Stimulated activated CD4-positive, alpha-beta T cell treated with anti-CD3 and anti-CD28 coated beads, TNF-alpha, amount 100 ng/mL, for 4 hours (primary cell): ENCODE measurements at places on chromosomes 12 and 14.

DNA sequence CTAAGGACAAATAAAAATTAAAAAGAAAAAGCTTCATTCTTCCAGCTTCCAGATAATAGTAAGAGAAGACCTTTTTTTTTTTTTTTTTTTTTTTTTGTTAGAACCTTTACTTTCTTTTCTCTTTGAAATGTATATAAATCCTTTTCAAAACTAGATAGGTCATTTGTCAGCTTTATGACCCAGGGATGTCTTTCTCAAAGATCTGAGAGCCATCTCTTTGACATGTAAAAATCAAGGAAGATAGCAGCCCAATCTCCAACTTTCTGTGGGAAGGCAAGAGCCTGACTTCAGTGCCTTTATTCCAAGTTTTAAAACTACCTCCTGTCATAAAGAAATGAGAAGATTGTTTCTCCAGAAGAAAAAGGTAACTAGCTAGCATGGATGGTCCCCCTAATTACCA, 203.3 kb upstream of the LRFN5 start:
- DNase-seq = no peak

- DNase-seq = no peak
Observed at GRCh38 chr12:109291521-109292341, 17.4 kb downstream of the FOXN4 start.

- DNase-seq = no peak
Observed at GRCh38 chr12:63753743-63754142, 26.0 kb upstream of the RXYLT1 start.

DNA sequence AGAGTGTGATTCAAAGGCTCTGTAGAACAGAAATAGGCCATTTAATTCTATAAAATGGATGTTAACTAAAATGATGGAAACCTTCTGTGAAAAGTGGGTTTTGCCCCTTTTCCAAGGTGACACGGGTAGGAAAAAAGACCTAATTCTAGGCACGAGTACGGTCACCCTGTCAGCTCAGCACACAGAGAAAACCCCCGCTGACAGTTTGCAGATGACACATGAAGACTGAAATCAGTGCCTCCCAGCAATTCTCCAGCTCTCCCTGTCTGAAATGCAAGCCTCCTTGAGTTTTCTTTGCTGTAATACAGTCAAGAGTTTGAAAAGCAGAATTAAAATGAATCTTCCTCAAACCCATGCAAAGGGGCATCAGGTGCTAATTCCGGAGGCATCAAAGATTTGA, 230.0 kb downstream of the TMEM132D start:
- no peak for DNase-seq

- DNase-seq = no peak
Observed at GRCh38 chr12:117854339-117855012, 114.3 kb downstream of the KSR2 start.

GRCh38 chr14:93036652-93037345, 78.9 kb downstream of the ITPK1 start:
- DNase-seq = no peak

- DNase-seq = no peak
Observed at GRCh38 chr12:26711569-26711968, 121.4 kb downstream of the ITPR2 start.

- no peak for DNase-seq
Observed at GRCh38 chr14:37594971-37595808, at the start of the genes FOXA1 and TTC6. Gene FOXA1, minus strand, starts transcription at chr14:37595249. Its CDS starts 277 bp downstream, at chr14:37594972. Gene TTC6, plus strand, starts transcription at chr14:37595629. Its CDS starts 26,436 bp downstream, at chr14:37622065.

DNA sequence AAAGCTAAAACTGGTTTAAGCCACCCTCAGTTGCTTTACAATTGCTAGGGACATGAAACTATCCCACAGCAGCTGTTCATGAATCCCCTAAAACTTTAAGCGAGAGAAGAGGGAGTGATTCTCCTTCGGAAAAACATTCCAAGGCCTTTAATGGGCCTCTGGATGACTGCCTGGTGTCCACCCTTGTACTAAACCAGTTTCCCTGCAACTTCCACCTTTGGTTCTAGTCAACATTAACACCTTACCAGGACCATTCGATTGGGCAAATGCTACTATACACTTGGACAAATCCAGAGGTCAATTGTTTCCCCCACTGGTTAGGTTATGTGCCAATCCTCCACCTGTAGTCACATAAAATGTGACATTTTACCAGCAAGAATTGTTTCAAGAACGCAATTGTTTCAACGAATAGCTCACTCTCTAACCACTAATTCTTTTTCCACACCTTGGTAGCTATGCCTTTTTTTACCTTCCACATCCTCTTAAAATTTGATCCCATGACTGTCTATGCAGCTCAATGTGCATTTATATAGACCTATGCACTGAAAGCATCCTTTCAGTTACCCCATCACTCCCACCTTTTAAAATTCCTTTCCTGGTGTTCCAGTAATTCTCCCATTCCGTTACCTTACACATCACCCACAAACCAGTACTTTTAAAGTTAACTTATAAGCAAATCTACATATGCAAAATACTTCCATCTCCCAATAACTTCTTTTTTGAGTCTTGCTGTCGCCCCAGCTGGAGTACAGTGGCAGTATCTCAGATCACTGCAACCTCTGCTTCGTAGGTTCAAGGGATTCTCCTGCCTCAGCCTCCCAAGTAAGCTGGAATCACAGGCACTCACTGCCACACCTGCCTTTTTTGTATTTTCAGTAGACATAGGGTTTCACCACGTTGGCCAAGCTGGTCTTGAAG, 3.6 kb downstream of the UBC start:
- DNase-seq = no peak

- no peak for DNase-seq
Observed at GRCh38 chr14:60204104-60204842, 39.1 kb upstream of the DHRS7 start.

DNA sequence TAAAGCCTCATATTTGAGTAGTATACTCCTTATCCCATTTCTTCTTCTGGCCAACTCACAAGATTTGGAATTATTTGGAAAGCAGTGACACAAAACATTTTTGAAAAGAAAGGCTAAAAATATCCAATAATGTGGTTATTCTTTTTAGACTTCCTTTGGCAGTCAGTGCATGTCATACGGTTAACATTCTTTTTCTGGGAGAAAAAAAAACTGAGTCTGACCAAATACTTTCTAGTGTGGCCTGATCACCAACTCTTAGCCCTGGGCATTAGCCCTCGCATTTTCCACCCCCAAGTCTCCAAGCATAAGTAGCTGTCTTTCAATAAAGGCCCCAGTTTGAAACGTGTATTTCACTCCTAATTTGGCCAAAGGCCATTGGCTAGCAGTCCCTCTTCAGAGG, 5.9 kb downstream of the RASSF3 start:
- no peak for DNase-seq

DNA sequence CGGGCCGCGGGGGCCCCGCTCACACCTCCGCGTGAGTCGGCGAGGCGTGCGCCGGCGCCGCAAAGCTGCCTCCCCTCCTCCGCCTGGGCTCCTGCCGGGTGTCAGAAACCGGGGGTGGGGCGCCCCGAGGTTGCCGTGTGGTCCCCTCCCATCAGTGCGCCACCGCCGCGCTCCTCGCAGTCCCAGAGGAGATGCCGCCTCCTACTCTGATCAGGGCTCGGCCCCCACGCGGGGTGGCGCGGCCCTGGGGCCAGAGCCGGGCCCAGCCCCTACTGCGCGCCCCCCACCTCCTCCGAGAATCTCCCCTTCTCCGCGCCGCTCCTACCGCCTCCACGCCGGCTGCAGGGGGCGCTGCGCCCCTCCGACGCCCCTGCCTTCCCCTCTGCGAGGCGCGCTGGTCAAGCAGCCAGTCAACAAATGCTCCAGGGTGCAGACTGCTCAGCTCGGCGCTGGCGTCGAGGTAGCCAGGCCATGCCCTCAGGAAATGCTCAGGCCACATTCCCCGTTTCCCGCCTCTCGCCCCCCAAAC, 467 bp upstream of the JAG2 start:
- no peak for DNase-seq

GRCh38 chr12:121232977-121233627, 23.2 kb downstream of the P2RX4 start:
- DNase-seq = no peak

DNA sequence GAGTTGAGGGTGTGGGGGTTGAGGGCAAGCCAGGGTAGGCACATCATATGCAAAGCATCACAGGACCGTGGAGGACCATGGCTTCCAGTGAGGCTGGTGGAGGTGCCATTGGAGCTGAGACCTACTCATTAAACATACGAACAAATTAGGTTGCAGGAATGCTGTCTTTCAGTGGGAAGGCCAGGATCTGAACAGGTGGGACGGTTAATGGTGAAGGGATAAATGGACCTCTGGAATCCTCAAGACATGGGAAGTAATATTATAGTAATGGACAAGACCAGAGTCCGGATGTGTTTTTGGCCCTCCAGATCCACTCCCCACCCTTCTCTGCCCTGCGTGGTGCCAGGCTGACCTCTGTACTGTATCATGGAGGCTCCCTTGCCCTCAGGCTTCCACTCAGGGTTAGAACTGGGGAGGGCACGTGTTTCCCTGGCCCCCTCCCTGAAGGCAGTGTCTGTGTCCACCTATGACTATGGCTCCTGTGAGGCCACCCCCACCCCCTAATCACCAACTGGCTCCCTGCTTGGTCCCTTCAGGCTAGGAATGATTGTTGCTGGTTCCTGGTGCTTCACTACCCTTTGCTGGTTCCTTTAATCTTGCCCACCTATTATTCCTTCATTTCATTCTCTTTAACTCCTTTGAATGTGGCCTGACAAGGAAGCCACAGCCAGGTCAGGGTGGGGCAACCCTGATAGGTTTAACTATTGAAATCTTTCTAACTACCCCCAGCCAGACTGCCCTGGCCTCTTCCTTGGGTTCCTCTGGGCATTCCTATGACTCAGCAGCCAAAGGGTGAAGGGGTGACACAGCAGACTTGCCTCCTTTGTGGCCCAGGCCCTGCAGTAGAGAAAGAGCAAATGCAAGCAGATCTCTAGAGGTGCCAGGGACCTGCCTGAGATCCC, 10.7 kb downstream of the DHRS2 start:
- DNase-seq = no peak

GRCh38 chr12:106892075-106892474, 63.6 kb upstream of the TMEM263 start:
- no peak for DNase-seq

- peak; percentile 82 for DNase-seq
Observed at GRCh38 chr14:106268013-106268727, 741.8 kb downstream of the TMEM121 start.

DNA sequence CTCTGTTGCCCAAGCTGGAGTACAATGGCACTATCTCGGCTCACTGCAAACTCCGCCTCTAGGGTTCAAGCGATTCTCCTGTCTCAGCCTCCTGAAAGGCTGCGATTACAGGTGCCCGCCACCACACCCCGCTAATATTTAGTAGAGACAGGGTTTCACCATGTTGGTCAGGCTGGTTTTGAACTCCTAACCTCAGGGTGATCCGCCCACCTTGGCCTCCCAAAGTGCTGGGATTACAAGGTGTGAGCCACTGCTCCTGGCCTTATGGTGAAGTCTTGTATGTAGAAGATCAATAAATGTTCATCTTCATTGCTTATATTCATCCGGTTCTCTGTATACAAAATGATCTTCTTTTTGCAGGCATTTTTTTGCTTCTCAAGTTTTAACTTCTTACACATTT, 47.8 kb downstream of the MDM2 start:
- DNase-seq = no peak

DNA sequence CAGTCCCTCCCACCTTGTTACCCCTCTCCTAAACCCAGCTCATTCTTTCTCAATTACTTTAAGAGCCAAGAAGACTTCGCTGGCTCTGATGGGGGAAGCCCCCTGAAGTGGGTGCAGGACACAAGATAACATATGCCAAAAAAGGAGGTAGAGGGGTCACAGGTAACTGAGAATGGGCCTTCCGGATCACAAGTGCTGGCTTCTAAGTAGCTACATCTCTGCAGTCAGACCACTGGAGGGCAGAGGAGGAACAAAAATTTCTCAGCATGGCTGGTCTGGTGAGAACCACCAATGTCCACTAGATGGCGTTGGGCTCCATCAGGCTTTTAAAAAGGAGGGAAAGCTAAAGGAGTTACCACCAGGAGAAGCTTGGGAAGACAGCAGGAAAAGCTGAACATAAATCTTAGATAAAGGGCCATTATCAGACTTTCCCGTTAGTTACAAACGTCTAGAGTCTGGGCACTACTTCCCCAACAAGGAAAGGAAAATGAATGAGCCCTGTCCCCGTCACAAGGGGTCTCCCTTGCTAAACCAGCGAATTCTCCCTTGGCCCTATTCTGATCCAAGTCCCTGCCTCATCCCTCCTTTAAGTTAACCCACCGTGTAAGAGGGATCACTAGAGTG, 11.6 kb upstream of the CDH24 start:
- DNase-seq = peak; percentile 31

DNA sequence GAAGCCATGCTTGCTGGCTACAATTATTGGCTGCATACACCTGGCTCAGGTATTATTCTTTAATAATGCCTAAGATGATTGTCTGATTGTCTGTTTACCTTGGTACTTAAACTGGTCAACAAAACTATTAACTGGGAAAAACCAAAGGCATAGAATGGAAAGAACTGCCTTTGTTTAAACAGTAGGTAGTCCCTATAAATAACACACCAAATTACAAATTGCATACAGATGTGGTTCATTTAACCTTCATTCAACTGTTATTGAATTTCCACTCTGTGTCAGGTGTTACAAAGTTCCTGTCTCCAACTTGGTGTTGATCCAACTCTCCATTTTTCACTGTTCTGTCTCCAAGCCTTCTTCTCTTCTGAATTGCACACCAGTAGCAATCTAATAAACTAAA, 79.8 kb upstream of the FSCB start:
- no peak for DNase-seq

DNA sequence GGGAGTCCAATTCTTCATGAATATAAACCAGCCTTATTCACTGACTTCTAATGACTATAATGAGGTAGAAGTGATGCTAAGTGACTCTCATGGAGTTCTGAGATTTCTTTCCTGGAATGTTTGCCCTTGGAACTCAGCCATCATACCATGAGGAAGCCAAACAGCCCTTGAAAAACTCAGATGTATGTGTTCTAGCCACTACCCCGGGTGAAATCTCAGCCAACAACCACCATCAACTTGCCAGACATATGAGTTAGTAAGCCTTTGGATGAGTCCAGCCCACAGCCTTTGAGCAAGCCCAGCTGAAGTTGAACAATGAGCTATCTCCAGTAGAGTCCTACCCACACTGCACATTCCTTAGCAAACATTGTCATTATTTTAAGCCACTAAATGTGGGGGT, 149.5 kb downstream of the SLC6A15 start:
- DNase-seq = no peak

DNA sequence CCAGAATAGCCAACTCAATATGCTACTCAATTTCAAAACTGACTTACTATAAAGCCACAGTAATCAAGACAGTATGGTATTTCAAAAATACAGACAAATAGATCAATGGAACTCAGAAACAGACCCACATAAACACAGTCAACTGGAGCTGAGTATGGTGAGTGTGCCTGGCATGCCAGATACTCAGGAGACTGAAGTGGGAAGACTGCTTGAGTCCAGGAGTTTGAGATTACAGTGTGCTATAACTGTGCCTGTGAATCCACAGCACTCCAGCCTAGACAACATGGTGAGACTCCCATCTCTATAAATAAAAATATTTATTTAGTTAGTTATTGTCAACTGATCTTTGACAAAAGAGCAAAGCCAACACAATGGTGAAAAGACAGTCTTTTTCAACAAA, 81.8 kb downstream of the NUMB start:
- DNase-seq = no peak

DNA sequence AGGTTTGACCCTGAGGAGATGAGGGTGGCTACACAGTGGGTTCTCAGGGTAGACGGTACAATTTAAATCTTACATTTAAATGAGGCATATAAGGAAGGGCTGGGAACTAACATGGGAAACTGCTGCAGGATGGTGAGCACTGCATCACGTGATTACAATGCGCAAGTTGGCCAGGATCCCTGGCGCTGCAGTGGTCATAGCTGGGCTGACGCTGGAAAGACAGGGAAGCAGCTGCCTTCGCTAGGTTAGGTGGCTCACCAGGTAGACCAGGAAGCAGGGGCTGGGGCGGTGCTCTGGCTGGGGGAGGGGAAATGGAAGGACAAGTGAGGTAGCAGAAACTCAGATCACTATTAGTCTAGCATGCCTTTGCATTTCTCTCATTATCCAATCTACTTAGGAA, 149.9 kb downstream of the FOXN3 start:
- DNase-seq = no peak
